ENCODE measurements at places on chromosomes 3 and 15.

DNA sequence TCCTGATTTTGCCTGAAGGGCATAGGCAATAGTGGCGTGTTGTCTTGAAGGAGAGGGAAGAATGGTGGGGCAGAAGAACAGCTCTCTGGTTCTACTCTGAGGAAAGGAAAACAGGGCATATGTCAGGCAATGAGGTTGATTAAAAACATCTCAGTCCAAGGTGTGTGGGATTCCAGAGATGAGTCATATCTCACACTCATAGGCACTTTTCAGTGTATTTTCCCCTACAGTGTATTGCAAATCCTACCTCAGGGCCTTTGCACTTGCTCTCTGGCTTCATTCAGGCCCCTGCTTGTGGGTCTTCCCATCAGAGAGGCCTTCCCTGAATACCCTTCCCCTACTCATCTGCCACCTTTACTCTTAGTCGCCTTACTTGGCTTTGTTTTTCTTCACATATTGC lies 107.8 kb downstream of the SLCO3A1 start:
- no peak for DNase-seq

GRCh38 chr15:58384667-58385066 lies 47.1 kb upstream of the LIPC start:
- no peak for DNase-seq

GRCh38 chr3:119810018-119810435 lies 28.1 kb downstream of the NR1I2 start:
- DNase-seq = no peak

GRCh38 chr3:173225351-173225750 lies 84.3 kb upstream of the SPATA16 start:
- DNase-seq = no peak

GRCh38 chr3:159829539-159830227 lies 159.0 kb upstream of the IL12A start:
- DNase-seq = peak; percentile 64

- DNase-seq = no peak
Observed at GRCh38 chr15:98826658-98827057, 178.3 kb downstream of the IGF1R start.

- no peak for DNase-seq
Observed at GRCh38 chr3:172410702-172411477, 37.4 kb downstream of the GHSR start.

- DNase-seq = no peak
Observed at GRCh38 chr3:70988111-70988510, 595.4 kb downstream of the FOXP1 start.

- no peak for DNase-seq
Observed at GRCh38 chr15:84886211-84886983, 1.9 kb downstream of the SLC28A1 start.

- DNase-seq = no peak
Observed at GRCh38 chr3:174466471-174467054, 392.6 kb upstream of the NAALADL2 start.

DNA sequence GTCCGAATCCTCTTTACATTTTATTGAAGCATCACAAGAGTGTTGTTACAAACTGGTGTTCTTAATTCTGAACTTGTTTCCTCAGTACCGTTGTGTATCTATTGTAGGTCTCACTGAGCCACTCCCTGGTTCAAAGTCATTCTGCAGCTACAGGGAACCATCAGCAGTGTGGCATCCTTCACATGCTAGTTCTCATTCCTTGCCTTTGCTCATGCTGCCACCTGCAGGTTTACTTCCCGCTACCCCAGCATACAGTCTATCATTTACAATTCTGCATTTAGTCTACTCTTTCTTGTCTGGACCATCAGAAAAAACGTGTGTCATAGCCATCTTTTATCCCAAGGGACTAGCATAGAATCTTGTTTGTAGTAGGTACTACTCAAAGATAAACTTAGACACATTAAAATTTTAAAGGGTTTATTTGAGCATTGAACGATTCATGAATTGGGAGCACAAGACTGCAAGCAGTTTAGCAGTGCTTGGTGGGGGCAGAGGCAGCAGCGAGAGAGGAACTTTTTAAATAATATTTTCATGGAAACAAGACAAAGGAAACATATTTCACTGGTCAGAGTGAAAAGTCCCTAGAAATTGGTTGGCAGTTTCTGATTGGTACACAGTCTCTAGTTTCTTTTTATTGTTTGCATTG lies 402.1 kb downstream of the CADM2 start:
- no peak for DNase-seq

DNA sequence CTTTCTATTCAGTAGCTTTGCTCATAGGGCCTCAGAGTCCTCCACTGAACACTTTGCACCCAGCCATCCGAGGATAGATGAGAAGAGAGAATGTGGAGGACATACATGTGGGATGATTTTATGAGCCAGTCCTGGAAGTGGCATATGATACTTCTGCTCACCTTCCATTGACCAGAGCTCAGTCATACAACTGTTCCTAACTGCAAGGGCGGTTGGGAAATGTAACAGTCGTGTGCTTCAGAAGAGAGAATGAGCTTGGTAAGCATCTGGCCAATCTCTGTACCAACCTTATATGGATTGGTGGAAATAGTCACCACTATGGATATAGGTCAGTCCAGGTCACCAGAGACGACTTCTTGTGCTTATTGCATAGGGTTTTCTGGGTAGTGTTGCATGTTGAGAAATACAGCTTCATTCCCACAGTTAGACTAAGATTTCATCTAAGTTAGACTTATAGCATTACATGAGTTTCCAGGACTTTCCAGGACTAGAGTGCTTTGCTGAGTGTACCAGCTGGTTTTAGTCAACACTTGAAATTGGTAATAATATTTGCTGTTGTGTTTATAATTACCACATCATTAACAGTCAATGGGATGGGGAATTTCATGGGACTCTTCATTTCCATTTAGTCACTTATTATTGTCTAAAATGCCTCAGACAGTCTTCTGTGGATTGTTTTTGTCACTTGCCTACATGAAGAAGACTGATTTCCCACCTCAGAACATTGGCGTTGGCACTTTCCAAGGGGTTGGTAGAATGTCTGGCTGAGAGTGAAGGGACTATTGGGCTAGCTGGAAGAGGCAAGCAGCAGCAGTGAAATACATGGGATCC lies 214.5 kb upstream of the ROPN1 start:
- DNase-seq = no peak

GRCh38 chr3:135966271-135966961 lies 888 bp downstream of the PPP2R3A start:
- DNase-seq = no peak

- DNase-seq = no peak
Observed at GRCh38 chr3:5162102-5162501, 25.4 kb upstream of the EDEM1 start.

Data from AG09309 (cell line).